ENCODE measurements at places on chromosomes 7 and 10. TPM values are rescaled to one million over a fixed set of nuclear protein-coding genes. Genes with fewer than 3 reads are reported as not detected.

The EN2 gene
- 0.94 TPM for total RNA-seq

The SLC26A3 gene
- 4.7 TPM for total RNA-seq

The AMPH gene
- 2.0 TPM for total RNA-seq

The TAS2R3 gene
- total RNA-seq = 3.2 TPM

The CYP17A1 gene
- total RNA-seq = not detected

The TAS2R41 gene
- not detected for total RNA-seq

The ZNF800 gene
- total RNA-seq = 25.8 TPM

All from type B pancreatic cell (in vitro differentiated cells).